ENCODE measurements at places on chromosomes 5 and 9.

GRCh38 chr9:84317563-84317962 lies 23.0 kb downstream of the SLC28A3 start:
- no peak for DNase-seq

GRCh38 chr9:137556069-137556838 lies 4.6 kb downstream of the MRPL41 start:
- no peak for DNase-seq

GRCh38 chr5:81626524-81626923 lies 124.4 kb downstream of the SSBP2 start:
- DNase-seq = no peak

- DNase-seq = no peak
These were observed 458.7 kb downstream of the CDH9 start for GRCh38 chr5:26579712-26580111.

DNA sequence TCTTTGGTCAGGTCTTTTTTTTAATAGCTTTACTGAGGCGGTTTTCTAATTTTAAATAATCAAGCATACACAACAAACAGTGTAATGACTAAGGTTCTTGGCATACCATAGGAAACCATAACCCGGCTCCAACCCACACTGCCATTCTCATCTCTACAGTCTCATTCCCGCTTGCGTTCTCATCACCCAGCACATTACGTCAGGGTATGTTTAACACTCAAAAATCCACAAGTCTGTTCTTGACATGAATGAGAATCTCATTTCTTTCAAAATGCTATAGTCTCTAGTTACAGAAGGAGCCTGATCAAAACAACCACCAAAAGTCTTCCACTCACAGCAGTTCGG lies 505 bp downstream of the C5orf34 start:
- peak; percentile 5 for DNase-seq
